ENCODE measurements at places on chromosomes 7 and 10. TPM values are rescaled to one million over a fixed set of nuclear protein-coding genes. Genes with fewer than 3 reads are reported as not detected.

The GBX1 gene
- total RNA-seq: not detected

The TMEM243 gene
- total RNA-seq: 33.8 TPM

The GRM8 gene
- total RNA-seq: not detected

The GPR26 gene
- total RNA-seq: not detected

The FKBP6 gene
- not detected for total RNA-seq
